CD4-positive, alpha-beta T cell (primary cell): ENCODE measurements at places on chromosomes 4 and X.
A peak's percentile ranks its signal among the peaks of the same experiment; 100 is the strongest.

GRCh38 chr4:4666693-4667621 lies 125.1 kb upstream of the STX18 start:
- no peak for DNase-seq

GRCh38 chr4:145830699-145831098 lies 107.9 kb downstream of the ZNF827 start:
- no peak for DNase-seq

GRCh38 chrX:36640232-36640631 lies 367.9 kb upstream of the FAM47C start:
- DNase-seq = no peak

DNA sequence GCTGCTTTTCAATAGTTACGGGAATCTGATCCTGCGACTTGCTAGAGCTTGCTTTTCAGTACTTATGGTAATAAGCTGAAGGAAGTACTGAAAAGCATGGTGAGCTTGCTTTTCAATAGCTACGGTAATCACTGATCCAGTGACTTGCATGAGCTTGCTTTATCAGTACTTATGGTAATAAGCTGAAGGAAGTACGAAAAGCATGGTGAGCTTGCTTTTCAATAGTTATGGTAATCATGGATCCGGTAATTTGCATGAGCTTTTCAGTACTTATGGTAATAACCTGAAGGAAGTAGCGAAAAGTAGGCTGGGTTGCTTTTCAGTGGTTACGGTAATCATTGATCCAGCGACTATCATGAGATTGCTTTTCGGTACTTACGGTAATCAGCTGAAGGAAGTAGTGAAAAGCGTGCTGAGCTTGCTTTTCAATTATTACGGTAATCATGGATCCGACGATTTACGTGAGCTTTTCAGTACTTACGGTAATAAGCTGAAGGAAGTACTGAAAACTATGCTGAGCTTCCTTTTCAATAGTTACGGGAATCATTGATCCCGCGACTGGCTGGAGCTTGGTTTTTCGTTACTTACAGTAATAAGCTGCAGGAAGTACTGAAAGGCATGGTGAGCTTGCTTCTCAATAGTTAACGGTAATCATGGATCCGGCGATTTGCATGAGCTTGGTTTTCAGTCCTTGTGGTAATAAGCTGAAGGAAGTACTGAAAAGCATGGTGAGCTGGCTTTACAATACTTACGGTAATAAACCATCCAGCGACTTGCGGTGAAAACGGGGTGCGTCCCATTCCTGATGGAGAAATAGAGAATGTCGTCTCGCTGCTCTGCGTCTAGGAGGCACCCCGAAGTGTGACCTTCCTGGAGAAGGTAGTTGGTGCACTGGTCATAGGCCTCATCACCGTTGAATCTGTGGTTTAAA lies 6.5 kb downstream of the CRLF2 start:
- DNase-seq = peak; percentile 6

- DNase-seq = no peak
Measured at GRCh38 chr4:98284640-98285046, 23.5 kb downstream of the RAP1GDS1 start.

DNA sequence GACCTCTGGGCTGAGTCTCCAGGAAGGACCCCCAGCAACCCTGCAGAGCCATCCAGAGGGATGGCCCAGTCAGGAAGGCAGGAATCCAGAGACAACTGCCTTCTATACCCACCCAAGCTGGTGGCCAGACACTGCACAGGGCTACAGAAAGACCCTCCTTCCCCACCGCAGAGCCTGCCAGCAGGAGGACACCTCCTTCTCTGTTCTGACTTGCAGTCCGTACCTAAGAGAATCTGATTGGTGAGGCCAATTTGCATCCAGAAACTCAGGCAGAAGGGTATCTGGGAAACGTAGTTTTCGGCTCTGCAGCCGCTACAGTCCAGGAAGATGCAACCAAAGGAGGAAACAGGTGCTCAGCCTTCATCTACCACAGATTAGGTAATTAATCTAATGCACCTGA lies 155.4 kb upstream of the FRG1 start:
- DNase-seq = no peak

GRCh38 chrX:19956923-19957322 lies 33.9 kb downstream of the BCLAF3 start:
- no peak for DNase-seq

- DNase-seq = no peak
Measured at GRCh38 chr4:78774417-78774816, 1.7 kb upstream of the BMP2K start.

GRCh38 chr4:54513204-54513603 lies 144.6 kb upstream of the KIT start:
- no peak for DNase-seq

GRCh38 chr4:156962528-156962974 lies 9.0 kb downstream of the PDGFC start:
- no peak for DNase-seq

DNA sequence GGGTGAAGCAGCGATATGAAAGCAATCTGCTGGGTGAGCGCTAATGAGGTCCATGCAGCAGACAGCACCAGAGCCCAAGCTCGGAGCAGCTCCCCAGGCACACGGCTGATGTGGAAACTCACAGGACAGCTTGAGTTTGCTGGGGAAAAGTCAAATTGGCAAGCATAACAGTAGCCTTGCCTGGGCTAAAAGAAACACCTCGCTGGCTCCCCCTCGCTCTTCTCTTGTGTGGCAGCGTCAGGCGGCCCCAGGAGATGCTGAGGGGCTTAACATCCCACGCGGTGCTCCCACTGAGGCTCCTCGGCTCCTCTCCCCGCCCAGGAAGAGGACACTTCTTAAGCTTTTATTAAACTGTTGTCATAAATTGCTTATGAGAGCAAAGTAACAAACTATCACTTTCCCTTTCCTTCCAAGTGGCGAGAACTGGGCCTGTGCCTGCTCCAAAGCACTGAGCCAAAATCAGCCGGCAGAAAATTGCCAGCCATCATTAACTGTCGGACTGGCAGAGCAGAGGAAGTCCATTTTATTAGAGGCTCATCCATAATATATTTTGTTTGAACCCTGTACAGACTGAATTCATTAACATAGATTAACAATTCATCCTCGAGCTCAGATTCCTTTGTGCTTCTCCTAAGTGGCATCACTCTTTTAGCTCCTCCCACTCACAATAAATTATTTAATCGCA lies 111.4 kb downstream of the TSPAN5 start:
- DNase-seq = no peak

DNA sequence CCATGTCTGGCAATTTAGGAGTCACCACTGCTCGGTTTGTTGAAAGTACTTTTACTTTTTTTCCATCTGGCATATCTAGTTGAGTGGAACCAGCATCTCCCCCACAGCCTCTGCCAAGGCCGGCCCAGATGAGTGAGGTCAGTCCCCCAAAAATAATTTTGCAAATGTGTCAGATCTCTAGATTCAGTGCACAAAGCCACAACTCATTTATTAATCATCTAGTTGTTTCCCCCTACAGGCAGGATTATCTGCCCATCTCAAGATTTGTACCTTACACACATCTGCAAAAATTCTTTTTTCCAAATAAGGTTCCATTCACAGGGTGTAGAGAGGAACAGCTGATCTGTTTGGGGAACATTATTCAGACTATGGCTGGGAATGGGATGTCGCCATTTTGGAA lies 174.0 kb upstream of the MXRA5 start:
- DNase-seq = no peak

DNA sequence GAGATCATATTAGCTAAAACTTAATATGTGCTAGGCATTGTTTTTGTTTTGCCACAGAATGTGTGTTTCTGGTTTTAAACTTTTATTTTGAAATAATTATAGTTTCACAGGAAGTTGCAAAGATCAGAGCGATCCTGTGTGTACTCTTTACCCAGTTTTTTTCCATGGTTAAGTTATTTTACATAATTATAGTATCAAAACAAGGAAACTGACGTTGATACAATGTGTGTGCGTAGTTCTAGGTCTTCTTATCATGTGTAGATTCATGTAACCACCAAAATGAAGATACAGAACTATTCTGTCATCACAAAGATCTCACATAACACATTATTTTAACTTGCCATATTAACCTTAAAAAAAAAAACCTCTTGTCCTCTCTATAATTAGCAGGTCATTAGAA lies 69.2 kb downstream of the BLTP1 start:
- peak; percentile 53 for DNase-seq

DNA sequence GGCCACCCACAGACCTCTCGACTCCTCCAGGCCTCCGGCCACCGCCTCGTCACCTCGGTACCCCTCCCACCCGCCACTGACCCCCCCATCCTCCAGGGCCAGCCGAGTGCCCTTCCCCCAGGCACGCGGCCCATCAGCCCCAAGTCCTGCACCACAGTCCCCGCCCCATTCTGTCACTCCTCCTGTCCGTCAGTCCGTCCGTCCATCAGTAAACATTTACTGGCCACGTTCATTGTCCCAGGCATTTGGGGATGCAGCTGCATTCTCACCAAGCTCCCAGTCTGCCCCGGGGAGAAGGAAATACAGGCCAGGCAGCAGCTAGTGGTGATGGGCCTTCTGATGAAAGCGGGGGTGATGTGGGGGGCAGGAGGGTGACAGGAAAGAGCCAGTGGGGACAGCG lies 35.3 kb upstream of the FGFR3 start:
- DNase-seq = no peak

DNA sequence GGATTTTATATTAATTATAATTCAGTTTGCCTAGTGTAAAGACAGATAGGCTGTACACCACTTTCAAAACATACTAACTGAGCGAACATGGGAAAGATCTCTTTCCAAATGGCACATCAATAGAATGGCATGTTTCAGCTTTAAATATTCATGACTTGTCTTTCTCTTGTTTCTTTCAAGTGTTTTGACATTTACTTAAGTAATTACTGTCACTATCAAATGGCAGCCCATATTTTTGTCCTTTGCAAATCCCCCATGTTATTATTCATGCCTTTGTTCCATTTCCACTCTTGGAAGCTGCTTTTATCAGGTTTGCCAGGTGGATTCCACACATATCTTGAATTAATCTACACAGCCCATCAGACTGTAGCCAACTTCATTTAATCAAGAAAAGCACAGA lies 89.2 kb upstream of the GLRA2 start:
- no peak for DNase-seq

DNA sequence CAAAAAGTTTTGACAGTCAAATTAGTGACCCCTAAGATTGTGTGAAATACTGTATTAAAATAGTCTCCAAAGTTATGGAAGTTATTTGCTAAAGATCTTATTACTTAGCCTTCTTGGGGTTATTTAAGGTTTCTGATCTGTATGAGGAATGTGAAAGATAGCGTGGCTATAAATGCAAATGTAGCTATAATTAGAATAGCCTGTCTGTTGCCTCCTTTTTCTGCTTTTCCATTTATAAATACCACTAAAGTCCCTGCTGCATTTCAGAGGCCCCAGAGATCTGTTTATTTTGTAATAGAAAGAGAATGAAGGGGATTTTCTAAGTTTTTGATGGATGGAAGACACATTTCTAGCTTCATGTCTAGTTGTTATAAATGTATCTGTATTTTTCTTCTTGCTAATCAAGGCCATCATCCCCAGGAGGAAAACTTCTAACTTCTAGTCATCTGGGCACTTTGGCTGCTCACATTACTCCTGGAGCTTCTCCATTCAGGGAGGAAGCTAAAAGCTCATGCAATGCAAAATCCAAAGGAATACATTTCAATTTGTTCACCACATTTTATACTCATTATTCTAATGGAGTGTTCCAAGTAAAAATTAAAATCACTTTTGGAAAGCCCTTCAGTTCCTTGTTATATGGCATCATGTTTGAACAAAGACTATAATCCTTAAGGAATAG lies 73.9 kb downstream of the INTS12 start:
- no peak for DNase-seq

DNA sequence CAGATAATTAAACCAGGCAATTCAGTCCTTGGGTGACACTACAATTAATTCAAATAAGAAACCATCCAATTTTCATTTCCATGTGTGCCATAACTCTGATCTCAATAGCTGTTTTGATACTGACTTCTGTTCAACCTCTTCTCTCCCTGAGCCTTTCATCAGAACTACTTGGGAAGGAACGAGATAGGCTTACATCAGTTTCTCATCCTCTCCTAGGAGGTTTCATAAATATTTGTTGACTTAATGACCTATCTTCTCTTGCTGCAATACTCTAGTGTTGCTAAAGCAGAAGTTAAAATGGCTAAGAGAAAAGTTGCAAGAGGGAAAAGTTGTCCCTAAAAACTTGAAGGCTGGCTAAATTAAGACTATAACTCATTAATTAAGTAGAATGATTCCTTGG lies 41.8 kb downstream of the PRKG2 start:
- DNase-seq = no peak

GRCh38 chrX:132631579-132632232 lies 142.9 kb upstream of the MBNL3 start:
- no peak for DNase-seq

GRCh38 chr4:14582677-14583076 lies 419.6 kb upstream of the CPEB2 start:
- no peak for DNase-seq

DNA sequence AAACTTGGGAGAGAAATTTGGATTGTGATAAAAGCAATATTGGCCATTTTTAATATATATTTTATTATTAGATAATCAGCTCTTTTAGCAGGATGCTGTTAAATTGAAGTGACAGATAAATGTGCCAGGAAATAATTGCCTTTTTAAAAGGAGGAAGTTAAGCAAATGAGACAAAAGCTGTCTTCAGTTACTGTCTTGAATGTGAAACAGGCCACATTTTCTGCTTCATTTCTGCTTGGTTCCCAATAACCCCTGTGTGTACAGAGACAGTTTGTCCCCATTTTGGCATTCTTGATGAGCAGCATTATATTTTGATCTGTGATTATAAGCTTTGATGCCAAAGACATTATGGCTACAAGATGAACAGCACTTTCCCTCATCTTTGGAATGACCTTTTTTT lies 953 bp downstream of the EPGN start:
- DNase-seq = no peak

DNA sequence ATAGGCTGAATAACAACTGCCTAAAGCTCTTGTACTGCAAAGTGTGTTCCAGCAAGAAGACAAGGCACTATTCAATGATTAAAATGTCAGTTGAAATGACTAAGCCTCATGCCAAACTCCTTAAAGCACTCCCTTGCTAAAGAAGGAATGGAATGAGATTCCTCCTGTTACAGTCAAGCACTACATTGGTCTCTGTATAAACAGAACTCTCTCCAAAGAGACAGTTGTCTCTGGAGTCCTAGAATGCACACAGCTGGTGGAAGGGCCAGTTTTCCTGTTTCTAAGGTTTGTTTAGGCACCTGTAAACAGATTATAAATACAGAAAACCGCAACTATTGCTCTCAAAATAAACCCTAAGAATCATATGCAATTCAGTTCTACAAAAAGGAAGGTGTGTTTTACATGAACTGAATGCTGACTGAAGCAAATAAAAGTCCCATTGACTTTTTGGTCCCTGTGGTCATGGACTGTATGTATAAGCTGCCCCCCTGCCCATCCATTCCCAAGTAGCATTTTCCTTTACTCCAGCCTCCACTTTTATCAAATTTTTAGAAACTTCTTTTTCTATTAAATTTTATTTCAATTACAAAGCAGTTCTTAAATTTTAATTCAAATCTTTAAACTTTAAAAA lies 47.0 kb downstream of the FAT1 start:
- no peak for DNase-seq
